ENCODE measurements at places on chromosomes 6 and 20. TPM values are rescaled to one million over a fixed set of nuclear protein-coding genes. Genes with fewer than 3 reads are reported as not detected.

PRPH2 gene
- total RNA-seq = 0.15 TPM

GRCh38 chr20:34023937-34024722, 30.4 kb downstream of the RALY start:
- no peak for DNase-seq

GRCh38 chr6:37051138-37052026, 45.9 kb downstream of the FGD2 start:
- DNase-seq = peak; percentile 94

DNA sequence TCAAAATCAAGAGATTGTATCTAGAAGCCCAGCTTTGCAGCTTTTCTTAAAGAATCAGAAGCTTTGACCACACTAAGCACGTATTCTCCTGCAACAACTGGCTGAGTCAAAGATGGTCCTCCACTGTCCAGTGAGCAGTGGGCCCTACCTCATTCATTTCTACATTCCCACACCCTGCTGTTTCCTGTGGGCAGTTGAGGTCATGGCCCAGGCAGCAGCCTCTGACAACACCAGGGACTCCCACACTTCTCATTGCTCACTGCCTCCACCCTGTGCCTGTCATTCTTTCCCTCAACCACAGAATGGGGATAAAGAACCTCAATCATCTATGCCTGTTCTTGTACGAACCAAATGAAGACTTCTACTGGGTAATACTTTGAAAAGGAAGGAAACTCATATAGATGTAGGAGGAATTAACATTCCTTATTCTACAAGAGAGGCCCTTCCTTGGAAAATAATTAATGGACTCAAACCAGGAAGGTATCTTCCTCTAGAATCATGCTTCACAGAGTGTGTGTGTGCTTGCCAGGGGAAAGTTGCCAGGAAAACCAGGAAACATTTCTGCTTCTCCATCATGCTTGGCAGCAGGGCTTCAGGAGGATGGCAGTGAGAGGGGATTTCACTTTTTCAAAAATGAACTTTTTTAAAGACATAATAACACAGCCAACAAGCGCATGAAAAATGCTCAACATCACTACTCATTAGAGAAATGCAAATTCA, 191.7 kb upstream of the RIN2 start:
- DNase-seq = no peak

DNA sequence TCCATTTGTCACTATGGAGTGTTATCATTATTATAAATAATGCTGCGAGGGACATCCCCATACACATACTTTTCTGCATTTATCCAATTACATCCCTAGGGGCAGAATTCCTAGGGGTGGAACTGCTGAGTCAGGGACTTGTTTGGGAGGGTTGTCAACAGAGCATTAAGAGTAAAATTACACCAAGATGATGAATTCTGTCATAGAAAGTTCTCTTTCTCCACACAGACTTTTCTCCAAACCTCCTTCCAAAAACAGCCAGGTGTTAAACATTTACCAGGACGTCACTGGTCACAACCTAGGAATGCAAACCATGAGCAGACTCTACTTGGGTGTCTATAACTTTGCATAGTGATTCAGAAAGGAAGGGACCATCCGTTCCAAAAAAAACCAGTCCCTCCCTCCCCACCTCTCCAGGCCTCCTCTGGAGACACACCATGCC, 95.5 kb downstream of the PRND start:
- DNase-seq = no peak

DNA sequence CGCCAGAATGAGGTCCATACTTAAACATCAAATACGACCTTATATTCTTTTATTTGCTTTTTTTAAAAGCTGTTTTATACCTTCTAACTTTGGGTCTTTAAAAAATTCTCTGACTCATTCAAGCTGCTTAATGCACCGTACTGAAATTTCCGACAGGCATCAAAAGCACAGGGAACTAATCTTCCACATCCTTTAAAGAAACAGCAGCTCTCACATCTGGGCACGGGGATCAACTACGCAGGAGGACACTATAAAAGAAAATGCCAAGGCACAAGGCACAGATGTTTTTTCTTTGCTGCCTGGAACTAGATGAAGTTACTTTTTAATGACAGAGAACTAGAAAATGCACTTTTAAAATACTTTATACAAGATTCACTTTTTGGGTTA, 112.4 kb upstream of the ARG1 start:
- no peak for DNase-seq

- peak; percentile 14 for DNase-seq
These were observed 27.9 kb downstream of the KAT14 start for GRCh38 chr20:18165553-18165952.

NKX2-4 gene
- total RNA-seq = not detected

DNA sequence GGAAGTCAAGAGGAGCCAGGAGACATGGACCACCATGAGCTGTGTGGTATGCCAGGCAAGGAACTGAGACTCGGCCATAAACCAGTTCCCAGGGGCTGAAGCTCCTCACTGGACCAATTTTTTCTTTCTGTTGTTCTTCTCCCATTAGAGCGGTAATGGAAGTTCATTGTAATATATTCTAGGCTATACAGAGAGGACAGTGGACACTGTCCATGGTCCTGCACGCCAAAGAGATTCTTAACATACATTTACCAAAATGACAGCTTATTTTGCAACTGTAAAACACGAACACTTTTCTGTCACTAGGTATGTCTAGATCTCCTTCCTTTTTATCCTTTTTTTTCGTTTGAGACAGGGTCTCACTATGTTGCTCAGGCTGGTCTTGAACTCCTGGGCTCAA, 13.1 kb upstream of the DSN1 start:
- DNase-seq = no peak

SLC22A2 gene
- not detected for total RNA-seq

DAAM2 gene
- total RNA-seq = 3.0 TPM

DNA sequence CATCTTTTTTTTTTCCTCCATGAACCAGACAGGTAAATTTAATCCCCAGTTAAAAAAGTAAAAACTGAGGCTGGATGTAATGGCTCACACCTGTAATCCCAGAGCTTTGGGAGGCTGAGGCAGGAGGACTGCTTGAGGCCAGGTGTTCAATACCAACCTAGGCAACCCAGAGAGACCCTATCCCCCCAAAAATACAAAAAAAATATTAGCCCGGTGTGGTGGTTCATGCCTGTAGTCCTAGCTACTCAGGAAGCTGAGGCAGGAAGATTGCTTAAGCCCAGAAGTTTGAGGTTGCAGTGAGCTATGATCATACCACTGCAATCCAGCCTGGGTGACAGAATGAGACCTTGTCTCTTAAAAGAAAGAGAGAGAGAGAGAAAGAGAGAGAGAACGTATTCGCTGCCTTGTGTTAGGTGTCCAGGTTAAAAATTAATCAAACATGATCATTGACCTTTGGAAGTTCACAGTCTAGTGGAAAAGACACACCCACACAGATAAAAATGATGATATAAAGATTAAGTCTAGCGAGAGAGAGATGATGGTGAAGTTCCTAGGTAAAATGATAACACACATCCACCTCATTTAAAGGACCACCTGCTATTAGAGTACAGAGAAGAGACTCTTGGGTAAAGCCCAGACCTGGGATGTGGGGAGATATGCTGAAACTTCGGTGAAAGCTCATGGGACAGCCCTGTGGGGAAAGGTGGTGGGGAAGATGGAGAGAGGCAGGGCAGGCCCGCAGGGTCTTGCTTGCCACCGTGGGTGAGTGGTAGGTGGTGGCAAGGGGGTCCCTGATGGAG, 4.8 kb upstream of the NHSL1 start:
- no peak for DNase-seq

DNA sequence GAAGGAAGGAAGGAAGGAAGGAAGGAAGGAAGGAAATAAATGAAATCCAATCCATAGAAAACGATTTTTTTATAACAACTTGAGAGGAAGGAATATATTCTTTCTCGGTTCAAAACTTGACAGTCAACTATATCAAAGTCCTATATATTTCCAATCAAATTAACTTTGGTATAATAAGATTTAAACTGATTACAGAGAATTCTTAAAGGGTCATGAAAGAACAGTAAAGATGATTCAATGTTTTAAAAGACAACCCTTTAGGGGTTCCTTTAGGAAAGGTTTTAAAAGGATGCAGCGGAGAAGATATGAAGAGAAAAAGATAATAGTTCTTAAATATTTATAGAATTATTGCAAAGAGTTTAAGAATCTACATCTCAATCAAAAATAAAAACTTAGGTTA, 61.2 kb downstream of the ME1 start:
- DNase-seq = no peak

DNA sequence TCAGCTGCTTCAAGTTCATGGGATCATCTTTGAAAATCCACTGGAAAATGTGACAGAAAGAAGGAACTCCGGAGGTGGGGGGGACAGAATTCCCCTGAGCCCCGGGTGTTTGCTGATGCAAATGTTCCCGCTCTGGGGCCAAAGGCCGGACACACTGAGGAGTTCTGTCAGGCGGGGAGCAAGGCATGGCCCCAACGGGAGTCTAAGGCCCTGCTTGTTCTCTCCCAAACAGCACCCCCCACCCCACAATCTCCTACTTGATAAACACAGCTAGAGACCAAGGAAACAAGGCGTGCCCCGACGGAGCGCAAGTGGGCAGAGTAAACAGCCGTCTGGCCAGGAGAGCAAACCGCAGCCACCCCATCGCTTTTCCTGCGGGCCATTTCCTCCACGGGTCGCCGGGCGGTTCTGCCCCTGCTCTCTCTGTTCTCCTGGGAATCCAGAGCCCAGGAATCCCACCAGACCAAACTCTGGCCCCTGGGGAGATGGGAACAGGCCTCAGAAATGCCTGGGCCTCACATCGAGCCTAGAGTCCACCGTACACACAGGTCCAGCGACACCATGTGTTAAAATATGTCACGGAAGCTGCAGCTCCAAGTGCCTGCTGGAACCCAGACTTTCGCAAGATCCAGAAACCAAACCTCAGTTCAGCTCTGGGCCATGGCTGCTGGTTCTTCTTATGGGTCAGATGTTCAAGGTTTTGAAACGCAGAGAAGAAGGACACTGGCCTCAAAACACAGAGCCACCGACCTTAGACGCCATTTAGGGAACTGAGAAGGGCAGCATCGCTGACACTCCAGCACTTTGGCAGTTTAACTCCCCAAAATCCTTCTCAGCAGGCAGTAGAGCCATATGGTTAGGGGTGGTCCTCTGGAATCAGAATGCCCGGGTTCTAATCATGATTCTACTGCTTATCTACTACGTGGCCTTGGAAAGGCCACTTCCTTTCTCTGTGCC, 104.2 kb downstream of the PREX1 start:
- no peak for DNase-seq

DNA sequence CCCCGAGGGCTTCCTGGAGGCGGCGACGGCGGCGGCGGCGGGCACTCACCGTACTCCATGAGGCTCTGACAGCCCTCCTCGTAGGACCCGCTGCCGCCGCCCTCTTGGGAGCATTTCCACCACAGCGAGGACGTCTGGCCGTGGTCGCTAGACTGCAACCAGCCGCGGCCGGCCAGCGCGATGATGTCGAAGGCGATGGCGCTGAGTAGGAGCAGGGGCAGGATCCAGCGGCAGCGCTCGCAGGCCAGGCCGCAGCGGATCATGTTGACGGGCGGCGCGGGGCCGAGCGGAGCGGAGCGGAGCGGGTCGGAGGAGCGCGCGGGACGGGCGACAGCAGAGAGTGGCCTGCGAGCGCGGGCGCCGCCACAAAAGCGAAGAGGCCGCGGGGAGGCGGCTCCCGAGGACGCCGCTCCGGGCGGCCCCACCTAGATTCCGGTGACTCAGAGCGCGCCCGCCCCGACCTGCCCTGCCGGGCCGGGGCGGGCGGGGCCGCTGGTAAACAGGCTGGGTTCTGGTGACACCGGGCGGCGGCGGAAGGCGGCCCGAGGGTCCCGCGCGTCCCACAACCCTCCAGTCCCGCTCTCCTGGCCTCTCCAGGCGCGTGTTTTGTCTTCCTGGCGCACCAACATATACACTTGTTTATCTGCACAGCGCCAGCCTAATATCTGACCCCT, at the start of gene PERP:
Gene PERP (minus strand): TSS at position 342 of the 674 bp plus-strand sequence. CDS start 79 bp downstream, at position 263.
- DNase-seq = peak; percentile 47

BTN1A1 gene
- 1.4 TPM for total RNA-seq

DNA sequence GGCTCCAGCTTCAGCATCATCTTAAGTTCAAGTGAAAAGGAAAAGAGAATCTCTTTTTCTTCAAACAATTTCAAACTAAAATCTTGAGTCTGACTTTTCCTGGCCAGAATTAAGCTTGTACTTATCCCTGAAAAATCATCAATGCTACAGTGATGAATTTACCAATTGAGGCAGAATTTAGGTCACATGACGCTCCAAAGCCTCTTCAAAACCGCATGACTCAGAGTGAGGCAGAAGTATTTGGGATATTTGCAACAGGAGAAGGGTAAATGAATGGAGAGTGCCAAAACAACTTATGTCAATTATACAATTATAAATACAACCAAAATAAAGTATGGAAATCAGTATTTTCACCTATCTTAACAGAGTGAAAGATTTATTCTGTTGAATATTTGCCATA, 515.5 kb downstream of the COL12A1 start:
- DNase-seq = no peak

DNA sequence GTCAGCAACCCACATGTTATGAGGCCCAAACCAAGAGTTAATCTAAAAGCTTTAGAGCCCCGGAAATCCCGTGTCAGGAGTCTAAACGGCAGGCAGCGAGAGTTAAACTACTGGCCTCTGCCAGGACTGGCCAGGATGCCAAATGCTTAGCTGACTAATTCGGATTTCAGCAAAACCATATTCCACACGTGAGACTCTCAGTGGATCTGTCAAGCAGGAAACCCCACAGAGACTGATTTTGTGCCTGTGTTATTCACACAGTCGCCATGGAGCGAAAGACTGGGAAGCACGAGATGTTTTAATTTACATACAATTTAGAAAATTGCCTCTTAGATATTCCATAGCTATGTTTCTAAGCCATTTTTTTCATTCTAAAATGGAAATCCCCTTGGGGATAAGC, 152.9 kb downstream of the RNASET2 start:
- no peak for DNase-seq

DNA sequence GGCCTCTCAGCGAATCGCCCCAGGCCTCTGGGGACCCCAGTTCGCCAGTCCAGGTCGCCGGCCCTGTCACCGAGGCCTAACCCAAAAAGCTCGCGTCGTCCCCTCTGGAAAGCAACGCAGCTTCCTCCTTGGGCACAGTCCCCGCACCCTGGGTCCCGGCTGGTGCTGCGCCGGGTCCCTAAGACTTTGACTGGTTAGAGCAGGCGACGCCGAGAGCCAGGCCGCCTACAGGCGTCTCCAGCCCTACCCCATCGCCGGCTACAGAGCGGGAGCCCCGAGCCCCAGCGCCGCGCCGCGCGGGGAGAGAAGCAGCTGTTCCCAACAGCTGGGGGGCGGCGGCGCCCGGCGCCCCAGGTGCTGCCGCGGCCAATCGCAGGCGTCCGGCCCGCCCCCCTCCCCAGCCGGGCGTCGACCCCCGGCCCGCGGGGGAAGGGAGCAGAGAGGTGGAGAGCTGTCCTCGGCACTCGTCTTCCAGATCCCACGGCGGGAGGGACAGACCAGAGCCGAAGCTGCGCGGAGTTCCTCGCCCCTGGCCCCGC, 540 bp upstream of the RBM24 start:
- peak; percentile 61 for DNase-seq

- DNase-seq = no peak
These were observed 69.2 kb upstream of the LYRM2 start for GRCh38 chr6:89707766-89708165.

CTCFL gene
- 0.21 TPM for total RNA-seq

- no peak for DNase-seq
These were observed 973 bp downstream of the CD40 start for GRCh38 chr20:46119028-46119546.

LHFPL5 gene
- total RNA-seq = not detected

Data from endothelial cell (in vitro differentiated cells).